ENCODE measurements at places on chromosomes 11 and 22.

DNA sequence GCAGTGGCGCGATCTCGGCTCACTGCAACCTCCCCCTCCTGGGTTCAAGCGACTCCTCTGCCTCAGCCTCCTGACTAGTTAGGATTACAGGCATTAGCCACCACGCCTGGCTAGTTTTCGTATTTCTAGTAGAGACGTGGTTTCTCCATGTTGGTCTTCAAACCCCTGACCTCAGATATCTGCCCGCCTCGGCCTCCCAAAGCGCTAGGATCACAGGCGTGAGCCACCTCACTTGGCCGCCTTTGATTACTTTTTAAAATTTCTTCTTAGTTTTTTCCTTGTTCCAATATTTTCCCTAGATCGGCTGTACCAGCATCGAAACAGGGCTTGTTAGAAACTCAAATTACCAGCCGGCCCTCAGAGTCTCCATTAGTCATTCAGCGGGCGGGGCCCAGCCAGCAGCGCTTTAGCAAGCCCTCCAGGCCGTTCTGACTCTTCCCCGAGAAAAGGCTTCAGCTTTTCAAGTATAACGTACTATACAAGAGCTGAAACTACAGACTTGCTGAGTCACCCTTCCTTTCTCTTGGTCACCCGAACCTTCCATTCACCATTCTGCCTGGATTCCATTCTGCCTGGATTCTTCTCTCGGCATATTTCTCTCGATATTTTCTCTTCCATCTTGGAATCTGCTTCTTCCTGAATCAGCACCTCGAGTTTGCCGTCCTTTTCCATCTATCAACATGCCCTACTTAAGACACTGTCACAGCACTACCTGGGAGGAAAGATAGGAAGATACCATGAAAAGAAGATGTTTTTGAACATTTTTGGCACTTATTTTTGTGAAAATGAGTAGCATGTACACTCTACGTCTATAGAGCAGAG is 6.7 kb upstream of the CAPRIN1 start:
- no peak for DNase-seq

- DNase-seq, result no peak
Measured at GRCh38 chr11:27159335-27159679, 118.7 kb downstream of the BBOX1 start.

DNA sequence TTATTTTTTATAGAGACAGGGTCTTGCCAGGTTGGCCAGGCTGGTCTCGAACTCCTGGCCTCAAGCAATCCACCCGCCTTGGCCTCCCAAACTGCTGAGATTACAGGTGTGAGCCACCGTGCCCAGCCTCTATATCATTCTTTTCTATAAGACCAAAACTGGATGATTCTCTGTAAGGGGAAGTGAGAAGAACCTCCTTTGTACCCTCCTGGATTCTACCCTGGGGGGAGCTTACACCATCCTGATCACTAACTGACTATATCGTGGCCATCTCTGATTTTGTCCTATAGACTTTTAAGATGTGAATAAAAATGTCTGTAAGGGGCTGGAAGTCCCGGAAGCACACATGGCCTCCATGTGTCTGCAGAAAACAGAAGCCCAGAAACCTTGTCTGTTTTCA is 9.1 kb downstream of the PIWIL4 start:
- no peak for DNase-seq

DNA sequence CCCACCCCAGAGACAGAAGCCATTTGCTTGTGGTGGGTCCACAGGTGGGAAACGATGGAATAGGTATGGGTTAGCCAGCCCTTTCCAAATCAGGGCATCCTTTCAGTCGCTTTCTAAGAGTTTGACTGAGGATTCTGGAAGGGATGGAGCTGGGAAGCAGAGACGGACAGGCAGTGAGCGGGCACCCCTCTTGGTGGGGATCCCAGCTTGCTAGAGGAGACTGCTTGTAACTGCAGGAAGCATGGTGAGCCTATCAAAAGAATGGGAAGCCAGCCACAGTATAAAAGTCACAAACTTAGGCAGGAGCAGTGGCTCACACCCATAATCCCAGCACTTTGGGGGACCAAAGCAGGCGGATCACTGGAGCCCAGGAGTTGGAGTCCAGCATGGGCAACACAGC is 6.1 kb upstream of the PDGFB start:
- DNase-seq, result no peak

GRCh38 chr11:68525336-68525735 is 64.8 kb downstream of the PPP6R3 start:
- no peak for DNase-seq

DNA sequence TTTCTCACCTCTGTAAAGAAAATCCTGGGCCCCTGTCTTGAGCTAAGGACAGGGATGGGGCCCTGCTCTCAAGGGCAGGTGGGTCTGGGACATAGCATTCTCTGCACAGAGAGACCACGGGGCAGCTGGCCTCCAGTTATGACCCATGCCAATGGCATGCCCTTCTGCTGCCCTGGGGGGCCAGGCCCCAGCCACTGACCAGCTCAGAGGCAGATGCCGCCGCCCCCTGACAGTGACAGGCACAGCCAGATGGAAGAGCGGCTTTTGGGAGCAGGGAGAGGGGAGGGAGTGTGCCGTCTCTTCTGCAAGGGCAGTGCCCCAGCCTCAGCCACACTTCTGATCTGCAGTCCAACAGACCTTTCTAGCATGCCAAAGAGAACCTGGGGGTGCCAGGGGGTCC is 114.8 kb upstream of the NAV2 start:
- no peak for DNase-seq

GRCh38 chr22:46121079-46121478 is 29.2 kb upstream of the PPARA start:
- no peak for DNase-seq

DNA sequence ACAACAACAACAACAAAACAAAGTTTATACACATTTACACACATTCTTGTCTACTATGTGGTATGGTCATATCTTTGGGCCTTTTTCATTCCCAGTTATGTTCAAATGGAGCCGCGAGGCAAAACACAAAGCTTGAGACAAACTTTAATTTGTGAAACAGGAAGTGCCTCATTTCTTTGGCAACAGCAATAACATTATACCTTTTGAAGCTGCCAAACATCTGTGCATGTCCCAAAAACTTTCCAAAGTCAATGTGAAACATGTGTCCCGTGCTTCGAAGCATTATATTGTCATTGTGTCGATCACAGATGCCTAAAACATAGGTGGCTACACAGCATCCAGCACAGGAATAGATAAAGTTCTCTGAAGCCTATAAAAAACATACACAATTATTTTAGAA is 25.0 kb upstream of the RPS13 start:
- DNase-seq, result no peak

- DNase-seq, result no peak
Measured at GRCh38 chr11:132874638-132875037, 657.7 kb downstream of the OPCML start.

DNA sequence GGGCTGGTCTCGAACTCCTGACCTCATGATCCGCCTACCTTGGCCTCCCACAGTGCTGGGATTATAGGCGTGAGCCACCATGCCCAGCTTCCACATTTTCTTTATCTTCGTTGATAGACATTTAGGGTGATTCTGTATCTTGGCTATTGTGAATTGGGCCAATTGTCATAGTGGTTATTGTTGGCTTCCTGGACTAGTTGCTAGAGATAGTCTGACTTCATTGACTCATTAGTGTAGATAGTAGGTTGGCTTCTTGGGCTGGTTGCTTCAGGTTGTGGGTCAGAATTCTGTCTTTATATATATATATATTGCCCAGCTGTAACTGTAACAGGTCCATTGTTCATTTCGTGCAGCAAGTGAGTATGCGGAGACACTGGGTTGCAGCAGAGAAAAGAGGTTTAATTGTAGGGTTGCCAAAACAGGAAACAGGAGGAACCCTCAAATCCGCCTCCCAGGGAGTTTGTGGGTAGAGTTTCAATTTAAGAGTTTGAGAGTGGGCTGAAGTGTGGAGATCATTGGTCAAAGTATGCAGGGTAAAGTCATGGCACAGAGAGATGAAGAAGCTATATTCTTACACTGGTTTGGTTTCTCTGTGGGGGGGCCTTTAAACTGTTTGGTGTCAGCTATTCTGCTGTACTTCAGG is 22.0 kb downstream of the ATG13 start:
- DNase-seq, result no peak

GRCh38 chr22:42766860-42767259 is 46.2 kb upstream of the A4GALT start:
- DNase-seq, result no peak
